ENCODE measurements at places on chromosomes 4 and X. TPM values are rescaled to one million over a fixed set of nuclear protein-coding genes. Genes with fewer than 3 reads are reported as not detected.

- peak; percentile 51 for DNase-seq
Observed at GRCh38 chr4:48578132-48578968, 88.3 kb downstream of the ZAR1 start.

GRCh38 chrX:137562096-137562495, 3.8 kb upstream of the ZIC3 start:
- no peak for DNase-seq

GRCh38 chr4:184472614-184473498, 1.5 kb downstream of the IRF2 start:
- no peak for DNase-seq

GRCh38 chr4:168221301-168221700, 97.3 kb downstream of the DDX60 start:
- peak; percentile 61 for DNase-seq

- DNase-seq: no peak
Observed at GRCh38 chr4:124745985-124746801, 33.7 kb upstream of the ANKRD50 start.

- no peak for DNase-seq
Observed at GRCh38 chr4:142614621-142615323, 231.3 kb downstream of the INPP4B start.

- DNase-seq: no peak
Observed at GRCh38 chr4:110622841-110623717, at the start of gene PITX2. PITX2 (minus strand) TSS chr4:110623077; CDS start chr4:110622460, 617 bp downstream.

DNA sequence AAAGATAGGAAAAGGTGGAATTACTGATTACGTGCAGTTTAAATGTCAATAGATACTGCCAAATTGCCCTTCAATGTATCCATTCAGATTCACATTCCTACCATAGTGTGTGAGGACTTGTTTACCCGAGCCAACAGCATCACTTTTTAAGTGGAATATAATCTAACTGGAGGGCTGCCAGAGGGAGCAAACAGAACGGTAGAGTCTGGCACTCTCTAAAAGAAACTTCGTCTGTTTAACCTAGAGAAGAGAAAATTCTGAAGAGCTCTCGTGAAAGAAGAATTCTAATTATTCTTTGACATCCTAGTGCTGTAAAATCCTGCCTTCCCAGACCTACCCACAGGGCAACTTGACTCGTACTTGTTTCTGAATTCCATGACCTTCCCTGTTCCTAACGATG, 23.2 kb downstream of the SMIM43 start:
- no peak for DNase-seq

GRCh38 chr4:59484944-59485343, 1715.2 kb upstream of the ADGRL3 start:
- DNase-seq: no peak

- DNase-seq: no peak
Observed at GRCh38 chrX:107968623-107969022, 13.5 kb downstream of the TEX13B start.

GRCh38 chr4:24988776-24989175, 42.0 kb downstream of the LGI2 start:
- peak; percentile 58 for DNase-seq

TNMD gene
- total RNA-seq: not detected

LUZP4 gene
- not detected for total RNA-seq

BMX gene
- 24.9 TPM for total RNA-seq

GRCh38 chrX:48677516-48677915, 6.1 kb upstream of the WAS start:
- DNase-seq: no peak

SLC6A8 gene
- 17.3 TPM for total RNA-seq

DNA sequence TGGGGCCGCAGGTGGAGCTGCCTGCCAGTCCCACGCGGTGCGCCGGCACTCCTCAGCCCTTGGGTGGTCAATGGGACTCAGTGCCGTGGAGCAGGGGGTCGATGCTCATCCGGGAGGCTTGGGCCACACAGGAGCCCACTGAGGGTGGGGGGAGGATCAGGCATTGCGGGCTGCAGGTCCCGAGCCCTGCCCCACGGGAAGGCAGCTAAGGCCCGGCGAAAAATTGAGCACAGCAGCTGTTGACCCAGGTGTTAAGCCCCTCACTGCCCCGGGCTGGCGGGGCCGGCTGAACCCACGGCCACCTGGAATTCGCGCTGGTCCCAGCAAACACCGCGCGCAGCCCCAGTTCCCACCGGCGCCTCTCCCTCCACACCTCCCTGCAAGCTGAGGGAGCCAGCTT, 26.1 kb downstream of the VCX2 start:
- no peak for DNase-seq

DNA sequence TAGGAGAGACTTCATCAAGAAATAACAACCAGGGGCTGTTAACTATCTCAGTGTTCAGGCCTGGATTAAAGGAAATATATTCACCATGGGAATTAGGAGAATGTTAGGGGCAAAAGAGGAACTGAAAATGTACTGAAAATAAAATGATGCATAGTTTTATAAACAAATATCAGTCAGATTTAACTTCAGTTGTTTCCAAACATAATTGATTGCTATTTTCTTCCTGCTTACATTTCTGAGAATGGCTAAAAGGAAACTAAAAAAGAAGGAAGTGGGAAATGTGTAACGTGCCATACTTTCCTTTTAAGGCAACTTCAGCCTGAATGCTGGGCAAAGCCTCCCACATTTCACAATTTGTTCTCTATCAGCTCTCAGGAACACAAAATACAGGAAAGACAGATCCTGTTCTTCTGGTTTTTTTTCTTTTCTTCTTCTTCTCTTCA, 178.1 kb downstream of the MAML3 start:
- peak; percentile 48 for DNase-seq

- DNase-seq: no peak
Observed at GRCh38 chrX:40875476-40875875, 140.1 kb upstream of the MED14 start.

ARHGAP10 gene
- 27.0 TPM for total RNA-seq

GRCh38 chrX:136168929-136169735, 21.8 kb downstream of the FHL1 start:
- DNase-seq: peak; percentile 68

DNA sequence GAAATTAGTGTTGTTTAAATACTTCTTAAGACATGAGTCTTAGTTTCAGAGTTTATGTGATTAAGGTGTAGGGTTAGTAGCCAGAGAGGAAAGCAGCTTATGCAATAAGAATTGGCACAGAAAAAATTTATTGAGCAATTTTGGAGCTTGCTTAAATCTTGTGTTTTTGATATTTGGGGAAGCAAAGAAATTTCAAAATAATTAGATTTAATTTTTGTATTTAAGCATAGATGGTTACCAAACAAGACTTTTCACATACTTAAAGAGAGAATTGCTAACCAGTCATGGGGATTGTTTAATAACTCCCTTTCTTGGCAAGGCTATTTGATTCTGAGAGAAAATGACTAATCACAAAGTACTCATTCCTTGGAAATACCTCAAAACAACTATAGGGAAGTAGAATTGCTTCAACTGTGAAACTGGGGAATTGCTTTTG, 202.0 kb upstream of the GRID2 start:
- no peak for DNase-seq

- DNase-seq: no peak
Observed at GRCh38 chrX:29952016-29952415, 263.3 kb upstream of the MAGEB2 start.
